Activated CD4-positive, alpha-beta T cell treated with anti-CD3 and anti-CD28 coated beads for 36 hours (primary cell): ENCODE measurements at places on chromosomes 5 and 9. TPM values are rescaled to one million over a fixed set of nuclear protein-coding genes. Genes with fewer than 3 reads are reported as not detected.
A peak's percentile ranks its signal among the peaks of the same experiment; 100 is the strongest.

GRCh38 chr5:71014176-71014575 is 11.0 kb downstream of the NAIP start:
- no peak for DNase-seq

C5orf52 gene
- not detected for total RNA-seq

GGTA1 gene
- not detected for total RNA-seq

GRCh38 chr5:28190011-28190410 is 1151.6 kb upstream of the CDH9 start:
- DNase-seq, result no peak

GRCh38 chr5:151213803-151214613 is 9.9 kb downstream of the CCDC69 start:
- peak; percentile 92 for DNase-seq

TPPP gene
- total RNA-seq, result 0.21 TPM

RAB3C gene
- total RNA-seq, result not detected

CAPSL gene
- total RNA-seq, result 1.0 TPM

- no peak for DNase-seq
Measured at GRCh38 chr5:138809391-138809790, 56.2 kb downstream of the CTNNA1 start.

GRCh38 chr9:112535301-112535700 is 48.7 kb downstream of the KIAA1958 start:
- DNase-seq, result no peak

SHROOM1 gene
- 0.63 TPM for total RNA-seq

- peak; percentile 76 for DNase-seq
Measured at GRCh38 chr5:178461004-178461730, 129.0 kb downstream of the COL23A1 start.

SLC45A2 gene
- not detected for total RNA-seq
